ENCODE measurements at places on chromosomes 16 and 17.

- DNase-seq: peak; percentile 95
These were observed 41.8 kb downstream of the BRD7 start for GRCh38 chr16:50326835-50327465.

- no peak for DNase-seq
These were observed 140.6 kb downstream of the PARN start for GRCh38 chr16:14489460-14489859.

DNA sequence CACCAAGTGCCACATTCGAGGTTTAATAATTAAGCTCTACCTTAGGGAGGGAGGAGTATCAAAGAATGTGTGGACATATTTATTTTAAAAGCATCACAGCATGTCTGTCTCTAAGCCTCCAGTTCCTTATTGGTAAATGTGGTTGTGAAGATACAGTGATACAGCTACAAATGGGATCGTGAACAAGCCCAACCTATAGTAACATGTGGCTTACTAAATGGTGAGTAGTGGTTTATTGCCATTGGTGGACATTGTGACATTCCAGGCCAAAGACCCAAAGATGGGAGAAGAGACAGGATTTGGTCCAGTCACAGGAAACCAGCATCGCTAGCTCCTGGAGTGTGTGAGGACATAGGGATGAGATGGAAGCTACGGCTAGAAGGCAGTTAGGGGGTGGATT is 51.2 kb downstream of the IQCK start:
- no peak for DNase-seq

DNA sequence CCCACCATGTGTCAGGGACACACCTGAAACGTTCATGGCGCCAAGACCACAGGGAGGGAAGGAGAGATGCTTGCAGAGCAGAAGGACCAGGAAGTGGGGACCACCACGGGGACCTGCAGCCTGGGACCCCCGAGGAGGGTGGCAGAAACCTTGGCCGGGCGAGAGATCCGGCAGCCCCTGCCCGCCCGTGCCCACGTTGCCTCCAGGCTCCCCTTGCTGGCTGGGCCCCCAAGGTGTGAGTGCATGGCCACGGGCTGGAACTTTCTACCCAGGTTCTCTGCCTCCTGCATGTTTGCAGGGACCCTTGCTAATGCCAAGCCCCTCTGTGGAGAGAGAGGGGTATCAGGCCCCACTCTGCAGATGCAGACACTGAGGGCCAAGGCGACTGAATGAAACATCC is 50.4 kb downstream of the USP22 start:
- no peak for DNase-seq

- no peak for DNase-seq
These were observed 64.4 kb downstream of the MAP2K6 start for GRCh38 chr17:69478916-69479315.

DNA sequence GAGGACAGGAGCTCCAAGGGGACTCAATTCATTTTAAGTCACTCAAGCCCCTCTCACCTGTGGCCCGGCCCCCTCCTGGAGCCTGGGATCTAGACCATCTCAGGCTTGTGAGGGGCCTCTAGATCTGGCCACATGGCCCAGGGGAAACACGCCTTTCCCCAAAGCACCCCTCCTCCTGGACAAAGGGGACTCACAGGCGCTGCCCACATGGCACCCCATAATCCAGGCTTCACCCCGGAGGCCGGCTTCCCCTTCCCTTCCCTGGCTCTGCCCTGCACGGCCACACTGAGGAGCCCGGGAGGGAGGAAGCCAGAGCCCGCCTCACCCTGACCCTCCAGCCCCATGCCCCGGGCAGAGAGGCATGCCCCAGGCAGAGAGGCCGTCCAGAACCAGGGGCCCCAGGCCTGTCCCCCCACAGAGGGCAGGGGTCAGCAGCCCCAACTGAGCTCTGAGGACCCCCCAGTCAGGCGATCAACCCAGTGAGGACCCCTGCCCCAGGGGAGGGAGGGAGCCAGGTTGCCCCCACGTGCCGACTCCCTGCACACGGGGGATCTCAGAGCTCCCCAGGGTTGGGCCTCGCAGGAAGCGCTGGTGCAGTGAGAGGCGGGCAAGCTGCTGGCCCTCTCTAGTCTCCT is 10.9 kb downstream of the HS3ST6 start:
- no peak for DNase-seq

GRCh38 chr16:83441517-83441916 is 366.3 kb upstream of the HSBP1 start:
- DNase-seq: no peak

- DNase-seq: no peak
These were observed 7.7 kb upstream of the CEP295NL start for GRCh38 chr17:78910497-78911284.
